Heart left ventricle (tissue), 16 donors: ENCODE measurements at places on chromosomes 7 and 10. TPM values are rescaled to one million over a fixed set of nuclear protein-coding genes. Genes with fewer than 3 reads are reported as not detected.

Gene GLI3
- 0.50 TPM for polyA plus RNA-seq

Gene CELF2
- polyA plus RNA-seq = 14.2 TPM

Gene OR2A5
- not detected for polyA plus RNA-seq

Gene PODXL
- 30.9 TPM for polyA plus RNA-seq

Gene NPY4R
- polyA plus RNA-seq = not detected

Gene TYW1B
- 1.0 TPM for polyA plus RNA-seq

Gene SEMA3E
- polyA plus RNA-seq = 0.08 TPM

Gene TMEM72
- not detected for polyA plus RNA-seq

Gene CHST3
- 8.1 TPM for polyA plus RNA-seq

Gene LRIT1
- not detected for polyA plus RNA-seq

Gene OR2A12
- not detected for polyA plus RNA-seq

Gene GCC1
- 12.1 TPM for polyA plus RNA-seq

Gene ZNF503
- 4.4 TPM for polyA plus RNA-seq

Gene SMC3
- polyA plus RNA-seq = 12.0 TPM

- no peak for DNase-seq
Observed at GRCh38 chr10:14014423-14014822, 316.3 kb downstream of the FRMD4A start.

- no peak for DNase-seq
Observed at GRCh38 chr10:114728325-114728724, 70.2 kb upstream of the ABLIM1 start.

GRCh38 chr10:59557052-59557451 is 152.6 kb downstream of the SLC16A9 start:
- no peak for DNase-seq

DNA sequence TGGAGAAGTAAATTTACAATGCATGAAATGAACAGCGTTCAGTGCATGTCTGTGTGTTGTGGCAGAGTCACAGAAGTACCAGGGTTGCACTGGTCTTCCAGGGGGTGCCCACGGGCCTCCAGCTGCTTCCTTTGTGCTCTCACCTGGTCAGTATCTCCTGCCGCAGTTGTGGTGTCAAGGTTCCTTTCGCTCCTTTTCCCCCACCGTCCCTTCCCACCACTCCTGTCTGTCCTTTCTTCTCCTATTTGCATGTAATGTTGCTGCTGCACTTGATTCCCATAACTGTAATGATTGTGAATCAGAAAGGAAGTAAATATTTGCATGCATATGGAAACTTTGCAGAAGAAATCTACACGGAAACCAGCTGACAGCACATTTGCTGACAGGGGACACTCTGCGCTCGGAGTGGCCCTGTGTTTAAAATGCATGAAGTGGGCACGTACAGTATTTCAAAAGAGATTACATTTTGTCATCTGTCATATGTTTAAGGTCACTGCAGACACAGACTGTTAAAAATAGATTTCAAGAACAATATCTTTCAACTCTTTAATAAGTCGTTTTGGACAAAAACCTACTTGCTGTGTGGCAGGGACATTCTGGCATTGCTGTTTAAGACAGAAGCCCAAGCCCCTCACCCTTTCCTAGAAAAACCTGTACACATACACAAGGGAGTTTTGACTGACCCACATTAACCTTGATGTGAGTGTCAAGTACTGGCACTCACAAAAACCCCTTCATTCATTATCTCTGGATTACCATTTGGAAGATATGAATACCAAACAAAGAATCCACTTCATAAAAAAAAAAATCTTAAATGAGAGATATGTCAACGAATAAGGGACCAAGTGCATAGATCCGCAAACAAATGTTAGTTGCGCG is 336.7 kb upstream of the KLF6 start:
- no peak for DNase-seq

- no peak for DNase-seq
Observed at GRCh38 chr7:19957664-19958063, 184.2 kb upstream of the TMEM196 start.

GRCh38 chr10:131997366-131998049 is 15.8 kb upstream of the BNIP3 start:
- no peak for DNase-seq

GRCh38 chr10:2212244-2212834 is 475.0 kb upstream of the ADARB2 start:
- DNase-seq = no peak

DNA sequence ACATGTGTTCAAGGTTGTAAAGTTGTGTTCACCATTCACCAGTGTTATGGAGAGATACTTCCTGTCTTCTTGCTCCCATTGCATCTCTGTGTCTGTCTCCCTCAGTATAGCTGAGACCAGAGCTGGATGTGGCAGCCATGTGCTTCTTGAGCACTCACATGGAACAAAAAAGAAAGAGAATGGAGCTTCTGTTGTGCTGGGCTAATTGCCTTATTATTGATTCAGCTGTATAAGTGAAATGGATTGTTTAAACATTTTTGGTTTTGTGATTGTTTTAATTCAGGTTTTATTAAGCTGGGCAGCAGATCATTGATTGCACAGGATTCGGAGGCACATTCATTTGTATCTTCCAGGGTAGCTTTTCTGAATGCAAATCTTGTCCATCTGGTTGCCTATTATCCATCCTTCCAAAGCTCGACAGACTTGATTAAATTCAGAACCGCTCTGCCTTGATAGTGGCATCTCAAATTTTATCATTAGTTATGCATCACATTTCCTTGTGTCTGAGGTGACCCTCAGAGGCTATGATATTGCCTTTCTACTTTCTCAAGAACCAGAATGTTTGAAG is 119.9 kb downstream of the CCNY start:
- no peak for DNase-seq

GRCh38 chr7:149729983-149730801 is 43.2 kb downstream of the ZNF467 start:
- peak; percentile 66 for DNase-seq

- DNase-seq = no peak
Observed at GRCh38 chr10:48607356-48608278, 2.7 kb upstream of the ARHGAP22 start.

DNA sequence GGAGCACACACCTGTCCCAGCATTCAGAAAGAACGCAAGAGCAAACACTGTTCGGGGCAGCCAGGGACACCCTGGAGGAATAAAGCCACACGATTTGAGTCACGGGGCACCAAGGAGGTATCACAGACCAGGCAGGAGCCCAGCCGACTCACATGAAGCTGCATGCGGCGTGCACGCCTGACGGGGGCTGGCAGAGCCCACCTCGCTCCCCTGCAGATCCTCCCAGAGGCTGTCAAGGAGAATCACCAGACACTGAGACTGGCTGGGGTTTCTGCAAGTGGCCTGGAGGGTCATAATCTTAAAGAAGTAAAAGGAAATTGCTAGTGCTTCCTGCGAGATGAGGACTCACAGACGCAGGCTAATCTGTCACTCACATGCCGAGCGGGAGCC is 61.6 kb downstream of the TCERG1L start:
- DNase-seq = no peak

GRCh38 chr10:48289501-48290238 is 15.2 kb upstream of the FRMPD2 start:
- DNase-seq = peak; percentile 49

- no peak for DNase-seq
Observed at GRCh38 chr7:144384555-144385245, 18.8 kb downstream of the NOBOX start.

- DNase-seq = no peak
Observed at GRCh38 chr10:30036341-30036740, 23.0 kb downstream of the JCAD start.

DNA sequence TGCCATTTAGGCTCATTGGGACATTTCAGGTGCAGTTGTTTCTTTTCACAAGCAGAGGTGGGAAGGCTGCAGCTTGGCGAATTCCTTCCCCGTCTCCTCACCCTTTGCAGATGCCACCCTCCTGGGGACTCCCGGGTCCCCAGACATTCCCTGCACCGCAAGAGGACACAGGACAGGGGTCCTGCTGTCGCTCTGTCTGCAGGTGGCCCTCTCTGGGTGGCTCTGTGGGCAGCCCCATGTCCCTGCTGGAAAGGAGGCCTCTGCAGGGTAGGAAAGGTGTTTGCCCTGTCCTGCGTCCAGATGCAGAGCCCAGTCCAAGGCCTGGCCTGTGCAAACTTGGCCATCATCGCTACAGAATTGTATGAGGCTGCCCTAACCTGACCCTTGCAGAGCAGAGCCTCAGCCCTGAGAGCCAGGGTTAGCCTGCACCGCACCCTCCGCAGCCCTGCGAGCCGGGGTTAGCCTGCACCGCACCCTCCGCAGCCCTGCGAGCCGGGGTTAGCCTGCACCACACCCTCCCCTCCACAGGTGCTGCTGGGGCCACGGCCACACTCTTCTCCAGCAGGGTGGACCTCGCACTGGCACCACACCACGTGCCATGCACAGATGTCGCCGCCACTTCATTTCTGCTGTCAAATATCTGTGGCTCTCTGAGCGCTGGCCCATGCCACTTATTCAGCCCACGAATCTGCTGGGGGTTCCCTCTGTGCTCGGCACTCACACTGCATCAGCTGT is 61.0 kb downstream of the CFAP46 start:
- DNase-seq = no peak

- DNase-seq = no peak
Observed at GRCh38 chr10:112803961-112804401, 146.1 kb upstream of the TCF7L2 start.

DNA sequence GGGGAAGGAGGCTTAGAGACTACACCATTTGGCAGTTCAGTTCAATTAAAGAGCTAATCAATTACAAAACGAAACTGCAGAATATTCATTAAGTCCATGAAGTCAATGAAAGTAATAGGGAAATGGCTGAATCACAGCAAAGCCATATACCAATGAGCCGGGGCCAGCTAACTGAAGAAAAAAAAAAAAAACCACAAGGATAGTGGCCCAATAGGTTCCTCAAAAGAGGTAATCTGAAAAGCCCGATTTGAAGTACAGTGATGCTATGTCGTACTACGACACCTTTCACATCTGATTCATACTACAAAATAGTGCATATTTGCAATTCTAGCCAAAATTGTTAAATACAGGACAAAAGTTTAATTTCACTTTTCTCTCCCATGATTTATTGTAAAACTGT is 2.5 kb downstream of the ARHGAP12 start:
- no peak for DNase-seq

GRCh38 chr7:135827391-135827790 is 78.8 kb upstream of the FAM180A start:
- no peak for DNase-seq

DNA sequence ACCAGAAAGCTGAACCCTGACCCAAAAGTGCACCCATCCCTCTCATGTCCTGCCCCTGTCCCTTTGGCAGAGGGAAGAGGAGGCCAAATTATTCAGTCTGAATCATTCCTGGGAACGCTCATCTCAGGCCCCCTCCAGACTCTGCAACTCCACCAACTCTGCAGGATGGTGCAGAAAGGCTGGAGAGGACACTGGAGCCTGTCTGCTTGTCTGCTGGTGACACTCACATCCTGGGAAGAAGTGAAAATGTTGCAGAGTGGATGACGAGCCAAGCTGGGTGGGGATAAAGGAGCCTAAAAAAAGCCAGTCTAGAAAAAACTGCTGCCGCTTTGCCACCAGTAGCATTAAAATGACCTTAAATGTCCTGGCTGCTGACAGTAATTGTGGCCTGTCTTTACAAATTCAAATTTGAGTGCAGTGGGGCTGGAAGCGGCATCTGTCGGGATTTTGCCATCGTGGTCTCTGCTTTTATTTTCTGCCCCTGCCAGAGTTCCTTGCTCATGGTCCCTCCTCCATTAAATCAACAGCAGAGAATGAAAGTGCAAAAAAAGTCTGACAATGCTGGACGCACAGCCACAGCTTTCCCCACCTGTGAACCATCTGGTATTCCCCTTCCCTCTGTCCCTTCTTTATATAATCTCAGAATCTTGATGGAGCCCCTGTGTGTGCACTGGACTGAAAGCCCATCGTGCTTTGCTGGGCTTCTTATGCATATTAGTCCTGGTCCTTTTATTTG is 63.9 kb downstream of the STK17A start:
- no peak for DNase-seq

GRCh38 chr7:70317356-70317755 is 719.1 kb downstream of the AUTS2 start:
- no peak for DNase-seq

DNA sequence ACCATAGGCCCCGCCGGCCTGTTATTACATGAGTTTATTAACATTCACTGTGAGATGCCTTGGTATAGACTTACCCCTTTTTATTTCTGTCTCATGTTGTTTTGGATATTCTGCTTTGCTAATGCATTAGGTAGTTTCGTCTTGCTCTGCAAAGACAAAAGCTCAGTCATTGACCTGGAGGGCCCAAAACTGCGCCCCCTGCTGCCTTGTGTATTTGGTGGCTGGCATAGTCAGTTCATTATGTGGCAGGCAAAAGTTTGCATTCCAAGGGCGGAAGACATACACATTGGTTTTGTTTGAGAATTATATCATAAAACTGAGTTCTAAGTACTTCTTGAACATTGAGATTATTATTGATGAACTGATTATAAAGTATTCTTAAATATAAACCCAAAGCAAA is 372.5 kb downstream of the SDK1 start:
- DNase-seq = no peak

DNA sequence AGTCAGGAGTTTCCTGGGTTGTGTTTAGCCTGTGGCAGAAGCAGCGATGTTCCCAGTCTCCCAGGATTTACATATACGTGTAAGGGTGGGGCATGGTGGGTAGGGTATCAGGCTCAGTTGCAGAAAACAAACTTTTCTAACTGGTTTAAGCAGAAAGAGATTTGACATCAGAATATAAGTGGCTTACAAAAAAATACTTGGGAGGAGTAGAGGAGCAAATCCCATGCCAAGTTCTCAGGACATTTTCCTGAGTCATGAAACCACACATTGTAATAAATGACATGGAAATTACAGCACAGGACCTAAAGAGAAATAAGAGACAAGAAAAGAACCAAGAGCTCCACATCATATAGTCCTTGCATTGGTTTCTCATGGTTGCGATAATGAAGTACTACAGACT is 26.2 kb upstream of the FRMD4A start:
- no peak for DNase-seq

DNA sequence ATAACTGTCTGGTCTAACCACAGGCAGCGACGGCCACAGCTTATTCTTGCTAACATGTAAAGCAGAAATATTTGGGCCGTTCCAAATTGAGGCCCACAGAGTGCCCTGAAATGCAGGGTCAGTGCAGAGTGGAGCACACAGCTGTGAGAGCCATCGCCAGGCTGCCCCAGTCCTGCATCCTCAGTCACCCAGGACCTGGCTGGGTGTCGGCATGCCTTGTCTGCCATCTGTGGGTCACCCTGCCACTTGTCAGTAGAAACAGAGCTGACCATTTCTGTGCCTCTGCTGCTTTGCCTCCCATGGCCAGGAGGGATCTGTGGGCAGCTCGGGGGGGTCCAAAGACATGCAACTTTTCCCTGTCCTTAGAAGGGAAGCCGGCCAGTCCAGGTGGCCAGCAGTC is 57.3 kb upstream of the BTBD16 start:
- DNase-seq = peak; percentile 35

- DNase-seq = no peak
Observed at GRCh38 chr10:28214219-28214618, 88.6 kb downstream of the MPP7 start.

- no peak for DNase-seq
Observed at GRCh38 chr7:43537765-43538403, 45.0 kb upstream of the STK17A start.

DNA sequence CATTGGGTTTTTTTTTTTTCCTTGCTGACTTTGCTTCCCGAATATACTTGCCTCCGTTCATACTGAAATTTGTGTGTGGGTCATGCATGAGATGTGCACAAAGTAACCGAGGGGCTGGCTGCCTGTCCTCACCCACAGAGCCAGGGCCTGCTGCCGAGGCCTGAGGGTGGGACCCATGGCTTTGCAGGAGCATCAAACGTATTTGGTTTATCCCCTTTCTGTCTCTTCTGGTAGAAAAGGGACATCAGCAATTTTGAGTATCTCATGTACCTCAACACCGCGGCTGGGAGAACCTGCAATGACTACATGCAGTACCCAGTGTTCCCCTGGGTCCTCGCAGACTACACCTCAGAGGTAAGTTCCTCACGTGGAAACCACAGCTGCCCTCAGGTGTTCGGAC is 3.5 kb upstream of the LRRC18 start:
- no peak for DNase-seq
